Urinary bladder (tissue), 4 donors: ENCODE measurements at places on chromosomes 4 and X. TPM values are rescaled to one million over a fixed set of nuclear protein-coding genes. Genes with fewer than 3 reads are reported as not detected.

Gene FAM53A
- polyA plus RNA-seq, result 2.9 TPM

Gene PALLD
- 760 TPM for polyA plus RNA-seq

Gene KCNIP4
- 4.9 TPM for polyA plus RNA-seq

Gene FGFRL1
- 25.7 TPM for polyA plus RNA-seq

Gene MAGEB17
- polyA plus RNA-seq, result not detected

Gene GSX2
- polyA plus RNA-seq, result not detected

Gene JAKMIP1
- polyA plus RNA-seq, result 0.61 TPM

Gene LAS1L
- polyA plus RNA-seq, result 28.9 TPM

Gene DCHS2
- 1.2 TPM for polyA plus RNA-seq

Gene RAB41
- not detected for polyA plus RNA-seq

Gene TAF7L
- 0.13 TPM for polyA plus RNA-seq

Gene CSAG2
- not detected for polyA plus RNA-seq

Gene PABPC5
- 3.3 TPM for polyA plus RNA-seq

Gene NLRP2B
- polyA plus RNA-seq, result not detected

- no peak for DNase-seq
These were observed 25.3 kb downstream of the TSC22D3 start for GRCh38 chrX:107750263-107750662.

- no peak for DNase-seq
These were observed 1084.9 kb downstream of the ADGRL3 start for GRCh38 chr4:62285026-62285425.

- DNase-seq, result no peak
These were observed 446.9 kb downstream of the IL15 start for GRCh38 chr4:142083264-142083663.

- no peak for DNase-seq
These were observed 44.4 kb downstream of the TSC22D3 start for GRCh38 chrX:107730991-107731766.

- no peak for DNase-seq
These were observed 91.0 kb upstream of the BCOR start for GRCh38 chrX:40188573-40189417.

DNA sequence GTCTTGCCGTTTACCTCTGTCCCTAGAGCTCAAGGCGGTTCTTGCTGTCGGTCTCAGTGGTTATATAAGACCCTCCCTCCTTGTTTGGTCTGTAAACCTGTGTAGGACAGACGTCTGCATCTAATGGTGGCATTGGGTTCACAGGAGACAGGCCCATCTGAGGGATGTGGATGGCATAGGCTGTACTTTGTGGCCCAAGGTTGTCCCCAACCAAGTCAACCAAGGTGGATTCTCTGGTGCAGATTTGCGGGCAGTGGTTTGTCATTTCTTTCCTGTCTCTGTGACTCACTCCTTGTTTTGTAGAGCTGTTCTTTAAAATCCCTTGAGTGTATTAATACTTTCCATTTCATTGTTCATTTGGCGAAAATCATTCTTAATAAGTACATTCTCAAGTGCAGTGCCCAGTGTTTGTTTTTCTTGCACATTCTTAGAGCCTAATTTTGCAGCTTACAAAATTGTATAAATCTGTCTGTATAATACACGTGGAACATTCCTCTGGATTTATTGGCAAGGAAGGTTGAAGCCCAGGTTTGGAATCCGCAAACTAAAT, 68.0 kb upstream of the TLR2 start:
- DNase-seq, result no peak

- DNase-seq, result no peak
These were observed 45.5 kb downstream of the SORCS2 start for GRCh38 chr4:7237873-7238272.

GRCh38 chr4:22874334-22874912, 181.7 kb downstream of the GBA3 start:
- no peak for DNase-seq

DNA sequence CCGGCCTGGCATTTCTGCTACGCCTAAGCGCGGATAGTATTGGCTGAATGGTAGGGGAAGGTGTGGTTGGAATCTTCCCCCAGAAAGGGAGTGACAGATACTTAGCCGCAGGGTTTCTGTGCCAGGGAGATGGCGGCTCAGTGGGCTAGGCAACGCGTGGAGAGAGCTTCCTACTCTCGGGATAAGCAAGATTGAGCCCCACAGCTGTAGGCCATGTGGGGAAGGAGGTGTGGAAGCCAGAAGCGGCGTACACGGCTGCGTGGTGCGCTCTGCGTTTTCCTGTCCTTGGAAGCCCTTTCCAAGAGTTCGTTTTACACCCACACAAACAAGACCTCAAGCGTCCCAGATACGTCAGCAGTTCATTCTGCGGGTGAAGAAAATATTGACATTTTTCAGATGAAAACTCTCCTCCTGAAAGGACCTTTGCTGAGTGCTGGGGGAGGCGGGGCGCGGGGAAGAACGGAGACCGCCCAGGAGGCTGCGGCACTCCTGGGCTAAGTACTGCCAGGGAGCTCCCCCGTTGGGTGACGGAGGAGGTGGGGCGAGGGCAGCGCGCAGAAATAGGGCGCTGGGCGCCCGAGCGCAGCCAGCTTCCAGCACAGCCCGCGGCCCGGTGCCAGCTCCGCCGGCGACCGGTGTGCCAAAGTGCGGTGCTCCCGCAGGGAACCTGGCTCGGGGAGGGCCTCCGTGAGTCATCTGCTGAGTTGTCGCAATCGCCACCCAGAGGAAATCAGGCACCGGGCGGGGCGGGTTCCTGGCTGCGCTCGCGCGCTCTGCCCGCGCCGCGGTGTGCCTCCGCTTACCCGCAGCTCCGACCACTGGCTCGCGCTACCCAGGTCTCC, at the start of gene GPAT3:
GPAT3 (plus strand) TSS at position 589 of the 842 bp plus-strand sequence. CDS start 515 bp downstream, outside the sequence.
- DNase-seq, result no peak

DNA sequence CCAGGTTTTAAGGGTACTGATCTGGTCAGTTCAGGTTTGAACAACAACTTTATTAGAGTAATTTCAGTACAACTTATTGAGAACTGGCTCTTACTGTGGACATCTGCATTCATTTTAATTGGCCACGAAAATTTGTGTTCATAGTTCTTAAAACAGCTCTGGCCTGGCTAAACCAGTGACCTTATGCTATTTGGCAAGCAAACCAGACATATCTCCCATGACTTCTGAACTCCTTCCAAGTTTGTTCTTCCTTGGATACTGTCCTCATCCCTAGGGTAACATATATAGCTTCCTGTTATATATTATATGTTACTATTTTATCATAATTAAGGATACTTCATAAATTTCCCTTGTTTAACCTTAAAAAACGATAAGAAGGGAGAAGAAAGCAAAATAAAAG, 841.9 kb downstream of the TRAM1L1 start:
- peak; percentile 10 for DNase-seq

- DNase-seq, result no peak
These were observed 8.6 kb downstream of the F9 start for GRCh38 chrX:139538907-139539790.

GRCh38 chr4:78669453-78669852, 106.7 kb upstream of the BMP2K start:
- DNase-seq, result no peak

- DNase-seq, result no peak
These were observed 73.2 kb downstream of the UBE2K start for GRCh38 chr4:39770969-39771724.

GRCh38 chrX:130084631-130085237, 25.6 kb downstream of the ELF4 start:
- no peak for DNase-seq

GRCh38 chrX:40971736-40972135, 113.5 kb upstream of the USP9X start:
- no peak for DNase-seq

DNA sequence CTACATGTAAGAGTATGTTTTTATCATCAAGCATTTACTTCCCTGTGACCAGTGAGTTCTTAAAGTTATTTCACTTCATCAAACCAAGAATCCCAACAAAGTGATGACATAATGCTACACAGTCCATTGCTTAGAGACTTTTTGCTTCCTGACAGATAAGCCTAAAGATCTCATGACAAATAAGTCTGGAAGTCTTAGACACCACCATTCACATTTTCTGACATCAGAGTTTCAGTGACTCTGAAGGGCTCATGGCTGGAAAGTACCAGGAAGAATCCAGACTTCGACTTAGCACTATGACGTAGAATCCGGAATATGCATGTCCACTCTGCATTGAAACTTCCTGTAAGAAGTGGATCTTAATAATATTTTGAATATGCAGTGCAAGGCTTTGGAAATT, 53.7 kb downstream of the CLDN22 start:
- DNase-seq, result no peak

DNA sequence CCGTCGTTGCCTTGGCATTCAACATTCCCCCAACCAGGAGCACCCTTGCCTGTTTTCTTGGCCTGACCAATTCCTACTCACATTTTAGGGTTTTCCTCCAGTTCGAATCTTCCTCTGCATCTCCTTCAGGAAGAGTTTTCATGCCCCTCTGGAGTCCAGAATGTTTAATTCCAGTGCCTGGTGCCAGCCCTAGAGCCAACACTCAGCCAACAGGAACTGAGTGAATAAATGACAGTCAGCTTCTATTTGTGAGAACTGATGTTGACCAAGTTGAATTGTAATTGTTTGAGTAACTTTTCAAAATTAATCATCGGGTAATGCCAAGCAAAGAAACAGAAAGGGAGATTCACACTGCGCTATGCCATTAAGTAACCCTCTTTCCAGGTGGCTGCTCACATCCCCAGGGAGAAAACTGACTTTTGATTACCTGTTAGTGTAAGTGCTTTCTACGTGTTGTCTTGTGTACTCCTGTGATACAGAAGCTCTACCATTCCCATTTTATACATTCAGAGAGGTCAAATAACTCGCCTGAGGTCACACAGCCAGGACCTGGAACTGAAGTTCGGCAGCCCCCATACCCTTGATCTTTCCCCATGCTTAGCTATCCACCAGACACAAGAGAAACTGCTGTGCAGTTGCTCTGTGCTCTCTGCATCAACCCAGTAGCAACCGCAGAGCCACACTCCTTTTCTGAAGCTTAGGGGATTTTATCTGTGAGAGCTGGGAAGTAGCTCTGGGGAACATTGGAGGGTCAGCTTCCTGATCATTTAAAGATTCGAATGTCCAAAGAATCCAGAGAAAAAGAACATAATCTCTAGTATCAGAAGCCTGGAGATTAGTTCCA, 19.0 kb upstream of the SLC2A9 start:
- no peak for DNase-seq

DNA sequence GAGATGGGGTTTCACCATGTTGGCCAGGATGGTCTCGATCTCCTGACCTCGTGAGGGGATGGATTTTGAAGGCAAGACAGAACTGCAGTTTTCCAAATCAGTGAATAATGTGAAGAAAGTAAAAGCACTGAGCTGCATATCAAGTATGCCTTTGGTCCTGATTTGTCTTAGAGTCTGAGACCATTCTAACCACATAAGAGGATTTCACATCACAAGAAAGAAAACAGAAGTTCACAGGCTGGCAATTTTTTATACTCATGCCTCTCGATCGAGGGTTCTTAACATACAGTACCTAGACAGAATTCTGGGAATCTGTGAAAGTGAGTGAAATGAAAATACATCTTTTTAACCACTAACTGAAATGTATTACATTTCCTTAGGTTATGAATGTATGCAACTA, 23.3 kb downstream of the CHIC2 start:
- no peak for DNase-seq

- DNase-seq, result no peak
These were observed 6.5 kb downstream of the SPP1 start for GRCh38 chr4:87982036-87982435.

DNA sequence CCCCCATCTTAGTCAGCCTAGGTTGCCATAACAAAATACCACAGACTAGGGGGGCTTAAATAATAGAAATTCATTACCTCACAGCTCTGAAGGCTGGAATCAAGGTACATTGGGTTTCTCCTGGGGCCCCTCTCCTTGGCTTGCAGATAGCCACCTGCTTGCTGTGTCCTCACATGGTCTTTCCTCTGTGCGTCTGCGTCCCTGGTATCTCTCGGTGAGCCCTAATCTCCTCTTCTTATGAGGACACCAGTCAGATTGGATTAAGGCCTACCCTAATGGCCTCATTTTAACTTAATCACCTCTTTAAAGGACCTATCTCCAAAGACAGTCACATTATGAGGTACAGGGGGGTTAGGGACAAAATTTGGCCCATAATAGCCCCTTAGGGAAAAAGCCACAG, 98.0 kb downstream of the SH3KBP1 start:
- DNase-seq, result no peak

DNA sequence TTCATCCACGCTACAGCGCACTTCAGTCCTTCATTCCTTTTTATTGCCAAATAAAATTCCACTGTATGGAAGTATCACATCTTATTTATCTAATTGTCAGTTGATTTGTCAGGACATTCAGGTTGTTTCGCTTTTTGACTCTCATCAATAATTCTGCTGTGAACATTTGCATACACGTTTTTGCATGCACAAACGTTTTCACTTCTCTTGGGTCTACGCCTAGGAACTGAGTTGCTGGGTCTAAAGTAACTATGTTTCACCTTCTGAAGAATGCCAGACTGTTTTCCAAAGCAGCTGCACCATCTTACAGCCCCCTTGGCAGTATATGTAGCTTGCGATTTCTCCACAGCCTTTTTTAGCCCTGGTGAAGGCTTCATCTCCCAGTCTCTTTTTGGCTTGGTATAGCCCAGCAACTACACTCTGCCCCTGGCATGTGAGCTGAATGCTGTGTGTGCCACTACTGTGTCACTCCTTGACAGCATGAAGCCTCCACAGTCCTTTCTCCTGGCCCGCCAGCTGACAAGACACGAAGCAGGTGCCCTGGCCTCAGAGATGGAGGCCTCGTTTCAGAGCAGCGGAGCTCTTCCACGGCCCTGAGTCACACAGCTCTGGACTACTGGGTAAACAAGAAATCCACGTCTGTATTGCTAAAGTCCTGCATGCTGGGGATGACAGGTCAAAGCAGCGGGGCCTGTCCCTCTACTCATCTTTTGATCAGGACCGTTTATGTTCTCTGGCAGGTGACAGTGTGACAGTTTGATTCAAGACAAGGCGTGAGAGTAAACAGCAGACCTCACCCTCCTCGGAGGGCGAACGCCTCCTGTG, 75.5 kb downstream of the NSUN7 start:
- DNase-seq, result no peak

DNA sequence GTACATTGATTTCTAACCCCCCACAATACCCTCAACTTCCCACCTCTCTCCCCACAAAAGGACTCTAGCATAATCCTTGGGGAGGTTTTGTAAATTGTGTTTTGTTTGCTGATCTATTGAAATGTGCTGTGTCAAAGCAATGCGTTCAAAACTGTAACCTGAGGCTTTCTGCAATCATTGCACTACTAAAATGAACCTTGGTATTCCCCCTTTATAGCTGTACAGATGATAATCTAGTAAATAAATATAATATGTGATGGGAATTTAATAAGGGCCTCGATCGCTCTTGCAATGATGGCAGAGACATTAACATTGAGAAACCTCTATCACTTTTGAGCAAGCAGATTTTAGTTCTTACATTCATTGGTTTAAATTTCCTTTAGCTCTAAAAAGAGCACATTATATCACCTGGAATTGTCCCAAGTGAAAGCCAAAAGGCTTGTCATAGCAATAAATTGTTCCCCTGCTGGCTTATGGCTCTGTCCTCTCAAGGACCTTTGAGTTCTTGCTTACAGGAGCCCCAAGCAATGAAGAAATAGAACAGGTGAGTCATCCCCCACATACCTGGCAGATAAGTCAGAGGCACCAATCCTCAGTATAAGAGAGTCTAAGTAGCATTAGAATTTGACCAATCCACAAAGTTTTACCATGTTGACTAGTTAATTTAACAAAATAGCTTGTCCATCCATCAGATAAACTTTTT, 18.4 kb upstream of the ACE2 start:
- DNase-seq, result no peak

GRCh38 chr4:165803005-165803404, 70.0 kb upstream of the TLL1 start:
- DNase-seq, result no peak

GRCh38 chr4:83569987-83570386, 34.1 kb downstream of the GPAT3 start:
- DNase-seq, result no peak

GRCh38 chr4:10640561-10641201, 43.9 kb downstream of the CLNK start:
- DNase-seq, result no peak
